ENCODE measurements at places on chromosomes 12 and 14.

DNA sequence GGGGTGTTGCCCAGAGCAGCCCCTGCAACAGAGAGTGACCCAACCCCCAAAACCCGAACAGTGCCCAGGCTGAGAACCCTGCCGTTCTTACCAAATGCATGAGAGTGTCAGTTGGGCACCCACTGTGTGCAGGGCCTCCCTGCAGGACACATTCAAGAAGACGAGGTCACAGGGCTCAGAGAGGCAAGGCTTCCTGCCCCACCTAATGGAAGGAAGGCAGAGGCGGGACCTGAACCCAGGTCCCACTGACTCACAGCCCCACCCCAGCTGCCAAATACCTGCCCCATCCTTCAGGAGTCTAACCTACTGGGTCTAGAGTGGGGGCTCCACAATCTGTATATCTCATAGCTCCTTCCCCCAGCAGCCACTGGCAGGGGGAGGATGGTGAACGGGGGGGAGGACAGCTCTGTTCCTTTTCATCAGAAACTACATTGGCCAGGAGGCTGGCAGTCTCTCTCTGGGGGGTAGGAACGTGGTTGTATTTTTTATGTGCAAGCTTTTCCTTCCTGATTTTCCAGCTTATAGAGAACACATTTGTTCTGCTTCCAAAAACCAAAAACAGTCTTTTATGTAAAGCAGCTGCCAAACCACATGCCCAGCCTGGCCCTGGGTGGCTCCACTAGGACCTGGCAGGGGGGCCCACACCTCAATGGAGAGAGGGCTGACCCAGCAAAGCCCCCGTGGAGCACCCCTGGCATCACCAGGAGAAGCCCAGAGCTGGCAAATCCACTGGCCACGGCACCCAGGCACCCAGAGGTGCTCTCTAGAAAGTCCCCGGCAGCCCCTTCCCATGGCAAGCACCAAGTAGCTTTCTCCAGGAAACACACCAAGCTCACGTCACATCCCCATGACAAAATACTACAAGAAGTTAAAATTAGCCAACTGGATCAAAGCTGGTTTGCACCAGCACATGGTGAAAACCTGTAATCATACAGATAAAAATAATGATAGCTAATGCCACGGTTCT is 17.0 kb downstream of the NCOR2 start:
- DNase-seq, result no peak

DNA sequence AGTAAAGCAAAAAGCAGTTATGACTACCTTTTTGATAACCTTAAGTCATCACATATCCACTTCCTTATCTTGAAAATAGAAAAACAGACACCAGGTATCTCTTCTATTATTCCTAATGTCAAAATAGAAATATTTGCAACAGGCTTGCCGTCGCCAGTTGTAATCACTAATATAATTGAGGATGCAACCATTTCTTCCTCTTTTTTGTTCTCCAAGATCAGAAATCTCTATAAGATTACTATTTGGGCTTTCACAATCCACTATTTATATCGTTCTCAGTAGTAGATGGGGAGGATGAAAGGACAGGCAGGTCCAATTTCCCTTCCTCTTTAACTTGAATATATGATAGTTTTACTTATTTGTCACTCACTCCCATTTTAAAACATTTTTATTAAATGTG is 130.2 kb upstream of the HMGA2 start:
- DNase-seq, result no peak

DNA sequence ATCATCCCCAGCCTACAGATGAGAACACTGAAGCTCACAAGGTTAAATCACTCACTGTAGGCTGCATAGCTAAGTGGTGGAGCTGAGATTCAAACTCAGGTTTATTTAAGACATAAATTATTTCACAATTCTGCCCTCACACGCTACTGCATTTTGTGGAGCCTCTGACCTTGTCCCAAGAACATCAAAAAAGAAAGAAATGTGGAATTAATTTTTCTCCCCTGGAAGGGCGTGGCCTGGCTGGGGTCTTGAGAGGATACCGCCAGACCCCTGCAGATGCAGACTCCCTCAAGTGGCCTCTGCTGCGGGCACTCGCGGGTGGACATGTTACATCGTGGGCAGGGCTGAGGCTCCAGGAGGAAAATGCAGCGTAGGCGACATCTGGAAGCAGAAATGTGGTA is 40.6 kb downstream of the LTBP2 start:
- DNase-seq, result no peak

DNA sequence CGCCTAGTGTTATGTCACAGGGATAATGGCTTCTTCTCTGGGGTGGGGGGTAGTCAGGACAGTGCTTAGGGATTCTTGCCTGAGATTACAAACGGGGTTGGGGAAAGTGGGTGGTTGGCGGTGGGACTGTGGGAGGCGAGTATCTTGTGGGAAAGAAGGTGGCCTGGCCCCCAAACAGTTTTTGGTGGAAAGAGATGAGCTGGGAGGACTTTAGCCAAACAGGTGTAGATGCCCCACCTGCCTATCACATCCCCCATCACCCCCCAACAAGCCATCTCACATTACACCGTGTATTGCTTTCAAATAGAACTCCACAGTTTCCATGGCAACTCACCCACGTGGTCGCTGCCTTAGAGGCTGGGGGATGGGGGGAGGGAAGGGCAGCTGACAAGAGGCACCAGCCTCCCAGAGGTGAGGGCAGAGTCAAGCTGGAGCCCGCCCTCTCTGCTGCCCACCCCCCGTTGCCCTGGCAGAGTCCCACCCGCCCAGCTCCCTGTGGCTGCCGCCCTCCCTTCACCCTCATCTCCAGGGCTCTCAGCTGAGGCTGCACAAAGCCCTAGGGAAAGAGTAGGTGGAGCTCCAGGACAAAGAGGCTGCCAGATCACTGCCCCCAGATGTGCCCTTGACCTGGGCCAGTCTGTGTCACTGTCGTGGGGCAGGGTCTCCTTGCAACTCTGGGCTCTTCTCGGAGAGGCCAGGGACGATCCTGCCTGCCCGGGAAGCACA is 98.3 kb downstream of the LRRC74A start:
- DNase-seq, result peak; percentile 36

DNA sequence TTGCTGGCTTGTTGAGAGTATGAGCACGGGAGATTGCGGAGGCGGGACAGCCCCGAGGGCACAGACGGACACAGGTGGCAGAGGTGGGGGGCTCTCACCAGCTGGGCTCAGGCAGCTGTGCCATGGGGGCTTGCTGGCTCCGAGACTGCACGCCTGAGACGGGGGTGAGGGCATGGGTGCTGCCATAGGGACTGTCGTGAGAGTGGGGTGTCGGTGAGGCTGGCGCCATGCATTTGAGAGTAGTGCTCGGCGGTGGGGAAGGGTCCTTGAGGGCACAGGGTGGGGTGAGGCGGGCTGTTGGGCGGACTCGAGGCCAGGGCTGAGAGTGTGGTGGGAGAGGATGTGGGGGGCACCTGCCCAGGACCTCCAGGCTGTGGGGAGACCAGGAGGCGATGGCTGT is 40.7 kb upstream of the TEX22 start:
- DNase-seq, result no peak

- no peak for DNase-seq
Observed at GRCh38 chr14:63852271-63852816, 460 bp upstream of the SYNE2 start.

GRCh38 chr14:22564463-22564862 is 24.6 kb downstream of the DAD1 start:
- no peak for DNase-seq

GRCh38 chr12:114686773-114687500 is 3.0 kb upstream of the TBX3 start:
- DNase-seq, result no peak

GRCh38 chr12:116642683-116643082 is 83.5 kb downstream of the MAP1LC3B2 start:
- DNase-seq, result no peak

DNA sequence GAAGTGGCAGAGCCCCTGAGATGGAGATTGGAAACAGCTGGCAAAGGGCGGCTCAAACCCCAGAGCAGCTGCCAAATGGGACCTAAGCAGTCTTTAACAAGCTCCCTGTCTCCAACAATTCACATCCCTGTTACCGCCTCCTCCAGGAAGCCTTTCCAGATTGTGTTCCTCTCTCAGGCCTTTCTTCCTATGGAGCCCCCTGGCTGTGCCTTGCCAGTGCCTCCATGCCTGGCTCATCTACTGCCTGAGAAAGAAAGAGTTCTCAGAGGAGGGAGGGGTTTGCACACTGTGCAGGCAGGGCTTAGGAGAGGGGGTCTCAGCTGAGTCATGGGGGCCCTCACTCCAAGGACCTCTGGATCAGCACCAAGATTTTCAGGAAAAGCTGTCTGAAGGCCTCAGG is 8.8 kb upstream of the KRT74 start:
- DNase-seq, result no peak

DNA sequence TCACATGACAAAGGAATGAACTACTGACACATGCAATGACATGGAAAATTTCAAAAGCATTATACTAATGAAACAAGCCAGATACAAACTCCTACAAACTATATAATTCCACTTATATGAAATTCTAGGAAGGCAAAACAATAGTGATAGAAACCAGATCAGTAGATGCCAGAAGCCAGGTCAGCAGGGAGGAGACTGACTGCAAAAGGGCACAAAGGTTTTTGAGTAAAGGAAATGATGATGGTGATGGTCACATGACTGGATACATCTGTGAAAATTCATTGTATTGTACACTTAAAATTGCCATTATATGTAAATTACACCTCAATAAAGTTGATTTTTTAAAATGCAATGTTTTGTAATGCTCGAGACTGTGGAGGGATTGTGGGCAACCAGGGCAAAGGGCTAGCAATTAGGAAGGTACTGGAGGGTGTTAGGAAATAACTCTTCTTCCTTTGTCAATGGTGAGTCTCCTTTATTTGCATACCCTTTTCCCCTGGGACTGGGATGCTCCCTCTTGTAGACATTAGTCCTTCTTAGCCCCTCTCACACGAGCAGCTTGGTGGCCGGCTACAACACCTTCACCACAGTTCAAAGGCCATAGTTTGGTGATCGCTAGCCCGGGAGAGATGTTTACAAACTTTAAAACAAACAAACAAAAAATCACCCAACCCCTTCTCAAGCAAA is 6.7 kb upstream of the PRPF40B start:
- DNase-seq, result no peak

DNA sequence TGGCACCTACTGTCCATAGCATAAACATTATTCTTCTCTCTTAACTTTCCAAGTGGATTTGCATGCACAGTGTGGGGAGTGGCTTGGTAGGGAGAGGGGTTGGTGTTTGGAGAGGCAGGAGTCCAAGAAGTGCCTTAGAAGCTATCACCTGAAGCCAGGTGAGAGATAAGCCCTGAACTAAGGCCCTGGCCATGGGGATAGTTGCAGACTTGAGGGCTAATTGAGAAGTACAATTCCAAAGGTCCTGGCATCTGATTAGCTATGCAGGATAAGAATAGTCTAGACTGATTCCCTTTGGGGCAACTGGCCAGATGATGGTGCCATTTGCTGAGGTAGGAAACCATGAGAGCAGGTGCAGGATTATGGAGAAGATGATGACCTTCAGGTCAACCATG is 2.0 kb upstream of the PCK2 start:
- no peak for DNase-seq

DNA sequence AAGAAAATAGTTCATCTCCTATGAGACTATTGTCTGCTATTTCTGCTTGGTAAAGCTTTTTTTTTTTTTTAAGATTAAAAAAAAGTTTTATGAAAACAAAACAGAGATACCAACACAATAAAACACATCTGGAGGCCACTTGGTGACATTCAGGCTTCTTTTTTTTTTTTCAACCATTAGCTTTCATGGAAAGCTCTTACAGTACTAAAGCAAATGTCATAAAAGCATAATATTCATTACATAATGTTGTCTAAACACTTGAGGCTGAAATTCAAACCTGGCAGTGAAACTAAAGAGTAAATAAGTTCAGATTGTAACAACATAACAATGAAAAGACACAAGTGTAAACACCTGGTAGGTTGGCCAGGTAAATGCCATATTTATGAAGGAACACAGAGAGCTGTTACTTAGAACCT is 14.7 kb downstream of the PRICKLE1 start:
- DNase-seq, result no peak

DNA sequence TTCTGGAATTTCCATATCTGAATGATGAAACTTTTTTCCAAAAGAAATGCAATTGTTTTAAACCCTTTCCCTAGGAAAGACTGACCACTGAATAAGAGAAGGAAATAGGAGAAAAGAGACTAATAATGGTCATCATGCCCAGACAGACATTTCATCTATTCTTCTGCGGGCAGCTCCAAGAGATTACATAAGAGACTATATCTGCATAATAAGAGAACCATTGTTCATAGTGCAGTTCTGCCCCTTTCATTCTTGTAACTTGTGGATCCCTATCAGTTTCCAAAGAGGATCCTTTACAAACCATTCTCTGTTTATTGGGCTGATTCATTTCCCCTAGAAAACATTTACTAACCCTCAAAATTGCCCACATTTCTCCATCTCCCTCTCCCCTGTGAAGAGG is 197.8 kb downstream of the FSCB start:
- DNase-seq, result no peak

DNA sequence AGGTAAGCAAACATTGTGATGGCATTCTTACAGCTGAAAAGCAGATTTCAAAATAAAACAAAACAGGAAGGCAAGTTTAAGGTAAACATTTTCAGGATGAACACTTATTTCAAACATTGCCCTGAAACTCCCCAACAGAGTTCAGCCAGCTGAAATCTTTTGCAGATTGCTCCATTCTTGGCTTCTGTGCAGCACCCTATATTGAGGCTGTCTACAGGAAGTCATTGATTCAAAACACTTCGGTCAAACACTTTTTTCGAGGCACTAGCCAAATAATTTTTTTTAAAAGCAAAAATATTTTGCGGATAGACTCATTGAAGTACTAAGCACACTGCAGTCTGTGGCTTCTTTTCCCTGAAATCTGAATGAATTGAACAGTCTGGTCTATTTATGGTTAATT is 318.1 kb upstream of the PDE3A start:
- DNase-seq, result no peak

DNA sequence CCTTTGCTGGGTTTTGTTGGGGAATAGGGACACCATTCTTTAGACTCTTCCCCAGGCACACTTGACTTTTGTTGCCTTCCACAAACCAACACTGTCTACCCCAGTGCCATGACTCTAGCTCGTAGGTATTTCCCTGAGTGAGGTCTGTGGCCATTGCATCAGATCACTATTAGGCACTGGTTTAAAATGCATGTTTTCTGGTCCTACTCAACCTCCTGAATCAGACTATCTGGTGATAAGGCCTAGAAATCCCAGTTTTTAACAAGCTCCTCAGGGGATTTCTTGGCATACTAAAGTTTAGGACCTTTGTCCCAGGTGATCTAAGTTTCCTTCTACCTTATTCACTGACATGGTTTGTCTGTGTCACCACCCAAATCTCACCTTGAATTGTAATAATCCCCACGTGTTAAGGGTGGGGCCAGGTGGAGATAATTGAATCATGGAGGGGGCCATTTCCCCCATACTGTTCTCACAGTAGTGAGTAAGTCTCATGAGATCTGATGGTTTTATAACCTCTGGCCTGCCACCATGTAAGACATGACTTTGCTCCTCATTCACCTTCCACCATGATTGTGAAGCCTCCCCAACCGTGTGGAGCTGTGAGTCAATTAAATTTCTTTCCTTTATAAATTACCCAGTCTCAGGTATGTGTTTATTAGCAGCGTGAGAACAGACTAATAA is 87.8 kb upstream of the PSMC1 start:
- DNase-seq, result no peak

GRCh38 chr12:4483885-4484823 is 38.5 kb upstream of the FGF6 start:
- DNase-seq, result no peak

- DNase-seq, result no peak
Observed at GRCh38 chr12:89960011-89960507, 251.4 kb upstream of the ATP2B1 start.

- DNase-seq, result no peak
Observed at GRCh38 chr12:124979568-124979967, 9.4 kb downstream of the DHX37 start.

GRCh38 chr14:54715239-54715638 is 148.3 kb downstream of the SAMD4A start:
- DNase-seq, result no peak

GRCh38 chr12:3492793-3493042 is 1.7 kb downstream of the PRMT8 start:
- no peak for DNase-seq
